ENCODE measurements at places on chromosomes 16 and 17.

GRCh38 chr16:14347706-14348105, 276.6 kb downstream of the MRTFB start:
- DNase-seq, result no peak

DNA sequence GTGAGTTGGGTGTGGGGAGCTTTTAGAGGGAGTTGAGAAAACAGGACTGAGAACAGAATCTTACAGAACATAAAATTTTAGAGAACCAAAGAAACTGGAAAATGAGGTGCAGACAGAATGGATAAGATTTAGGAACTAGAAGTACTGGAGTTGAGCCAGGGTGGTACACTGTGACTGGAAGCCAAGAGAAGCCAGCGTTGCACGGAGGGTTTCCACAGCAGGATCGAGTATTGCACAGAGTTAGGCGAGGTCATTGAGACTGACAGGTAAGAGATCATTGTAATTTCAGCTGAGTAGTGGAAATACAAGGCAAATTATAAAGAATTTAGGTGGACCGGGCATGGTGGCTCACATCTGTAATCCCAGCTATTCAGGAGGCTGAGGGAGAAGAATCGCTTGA, 6.6 kb downstream of the GSDMA start:
- no peak for DNase-seq

DNA sequence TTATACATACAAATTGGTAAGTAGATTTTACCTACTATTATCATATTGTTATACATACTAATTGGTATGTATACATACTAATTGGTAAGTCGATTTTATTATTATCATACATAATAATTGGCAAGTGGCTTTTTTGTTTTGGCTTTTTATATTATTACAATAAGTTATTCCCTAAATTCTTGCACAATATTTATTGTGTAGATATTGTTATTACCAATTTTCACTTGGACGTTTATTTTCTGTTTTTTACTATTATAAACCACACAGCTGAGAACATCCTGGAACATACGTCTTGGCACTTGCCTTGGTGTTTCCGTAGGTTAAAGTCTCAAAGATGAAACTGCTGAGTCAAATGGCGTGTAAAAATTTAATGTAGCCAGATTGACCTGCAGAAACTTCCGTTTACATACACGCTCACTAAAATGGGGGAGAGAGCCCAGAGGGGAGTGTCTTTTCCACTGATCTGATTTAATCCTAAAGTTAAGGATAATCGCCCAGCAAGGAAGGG, 18.9 kb downstream of the GNGT2 start:
- DNase-seq, result no peak

GRCh38 chr16:11257131-11257938, 1.3 kb upstream of the SOCS1 start:
- DNase-seq, result peak; percentile 52

- no peak for DNase-seq
These were observed 120.2 kb downstream of the MYO1D start for GRCh38 chr17:32756696-32757095.

- no peak for DNase-seq
These were observed 35.7 kb upstream of the DHRS7B start for GRCh38 chr17:21090902-21091618.

- no peak for DNase-seq
These were observed 18.9 kb downstream of the KATNB1 start for GRCh38 chr16:57754354-57755060.

DNA sequence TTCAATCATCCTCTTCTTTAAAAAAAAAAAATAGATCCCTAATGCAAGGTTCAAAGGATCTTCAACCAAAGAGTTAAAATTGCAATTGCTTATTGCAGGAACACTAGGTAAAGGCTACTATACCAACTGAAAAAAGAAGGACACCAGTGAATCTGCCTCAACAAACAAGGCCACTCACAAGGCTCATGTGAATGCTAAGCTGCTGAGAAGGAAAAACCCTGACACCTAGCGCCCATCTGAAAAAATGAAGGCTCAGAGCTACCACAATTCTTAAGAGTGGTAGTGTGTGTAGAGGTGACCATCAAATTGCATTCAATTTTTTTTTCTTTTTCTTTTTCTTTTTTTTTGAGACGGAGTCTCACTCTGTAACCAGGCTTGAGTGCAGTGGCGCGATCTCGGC, 201.6 kb upstream of the C17orf78 start:
- peak; percentile 5 for DNase-seq

GRCh38 chr17:81510785-81511553, 1.6 kb downstream of the ACTG1 start:
- no peak for DNase-seq

DNA sequence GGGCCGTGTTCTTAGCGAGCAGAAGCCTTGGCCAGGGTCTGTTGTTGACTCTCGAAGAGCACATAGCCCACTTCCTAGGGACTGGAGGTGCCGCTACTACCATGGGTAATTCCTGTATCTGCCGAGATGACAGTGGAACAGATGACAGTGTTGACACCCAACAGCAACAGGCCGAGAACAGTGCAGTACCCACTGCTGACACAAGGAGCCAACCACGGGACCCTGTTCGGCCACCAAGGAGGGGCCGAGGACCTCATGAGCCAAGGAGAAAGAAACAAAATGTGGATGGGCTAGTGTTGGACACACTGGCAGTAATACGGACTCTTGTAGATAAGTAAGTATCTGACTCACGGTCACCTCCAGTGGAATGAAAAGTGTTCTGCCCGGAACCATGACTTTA, 18.5 kb downstream of the RSPRY1 start:
- DNase-seq, result no peak

DNA sequence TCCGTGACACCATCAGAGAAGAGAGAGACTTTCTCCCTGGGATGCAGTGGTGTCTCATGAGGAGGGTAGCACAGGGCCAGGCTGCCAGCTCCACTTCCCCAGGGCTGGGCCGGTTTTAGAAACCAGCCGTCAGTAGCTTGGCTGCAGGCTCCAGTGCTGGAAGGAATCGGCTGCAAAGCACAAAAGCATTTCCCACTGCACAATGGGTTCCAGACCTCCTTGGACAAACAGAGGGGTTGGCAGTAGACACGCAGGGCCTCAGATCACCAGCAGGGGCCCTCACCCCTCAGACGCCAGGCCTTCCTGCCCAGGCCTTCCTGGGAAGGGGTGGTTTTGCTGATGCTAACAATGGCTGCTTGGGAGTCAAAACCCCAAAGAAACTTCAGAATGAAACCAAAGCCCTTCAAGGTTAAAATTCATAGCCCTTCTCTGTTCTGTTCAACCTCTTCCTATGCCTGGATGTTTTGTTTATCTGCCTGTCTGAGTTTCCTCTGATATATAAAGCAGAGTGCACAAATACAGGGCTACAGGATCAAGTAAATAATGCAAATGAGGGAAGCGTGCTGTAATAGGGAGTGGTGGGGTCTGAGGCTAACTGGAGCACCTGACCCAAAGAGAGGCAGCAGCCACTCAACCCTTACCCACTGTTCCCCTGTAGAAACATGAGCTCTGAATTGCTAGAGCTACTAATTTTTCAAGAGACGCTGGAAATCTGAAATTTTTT, 26.2 kb downstream of the TEKT5 start:
- no peak for DNase-seq

DNA sequence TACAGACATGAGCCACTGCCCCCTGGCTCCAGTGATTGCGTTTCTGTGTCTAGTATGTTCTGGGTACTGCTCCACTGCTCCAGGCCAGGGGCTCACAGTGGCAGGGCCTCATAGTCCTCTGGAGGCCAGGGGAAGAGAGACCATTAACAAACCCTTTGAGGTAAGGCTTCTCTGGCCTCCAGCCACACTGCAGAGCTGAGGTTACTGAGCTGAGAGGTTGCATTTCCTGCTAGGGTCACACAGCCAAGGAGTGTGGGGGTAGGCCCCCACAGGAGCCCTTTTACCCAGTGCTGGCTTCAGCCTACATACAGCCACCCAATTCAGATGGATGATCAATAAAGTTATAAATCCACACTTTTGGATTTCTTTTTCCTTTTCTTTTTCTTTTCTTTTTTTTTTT, 50.4 kb upstream of the DLX4 start:
- DNase-seq, result no peak

DNA sequence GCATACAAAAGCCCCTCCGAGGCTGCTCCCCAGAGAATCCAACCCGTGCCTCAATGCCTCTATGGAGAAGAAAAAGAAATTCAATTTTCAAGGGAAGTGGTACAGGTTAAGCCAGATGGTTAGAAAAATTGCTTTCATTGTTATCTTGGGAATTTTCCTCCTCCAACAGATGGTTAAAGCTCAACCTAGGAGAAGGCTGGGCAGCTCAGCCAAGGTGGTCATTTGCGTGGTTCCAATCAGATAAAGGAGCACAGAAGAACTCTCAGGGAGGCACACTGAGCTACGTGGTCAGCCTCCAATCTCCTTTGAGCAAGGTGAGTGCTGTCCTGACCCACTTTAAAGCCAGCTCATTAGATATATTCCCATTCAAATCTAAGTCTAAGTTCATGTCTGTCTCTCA, 106.7 kb downstream of the STX8 start:
- DNase-seq, result no peak

- DNase-seq, result no peak
These were observed 61.0 kb upstream of the LGALS9 start for GRCh38 chr17:27569884-27570577.

DNA sequence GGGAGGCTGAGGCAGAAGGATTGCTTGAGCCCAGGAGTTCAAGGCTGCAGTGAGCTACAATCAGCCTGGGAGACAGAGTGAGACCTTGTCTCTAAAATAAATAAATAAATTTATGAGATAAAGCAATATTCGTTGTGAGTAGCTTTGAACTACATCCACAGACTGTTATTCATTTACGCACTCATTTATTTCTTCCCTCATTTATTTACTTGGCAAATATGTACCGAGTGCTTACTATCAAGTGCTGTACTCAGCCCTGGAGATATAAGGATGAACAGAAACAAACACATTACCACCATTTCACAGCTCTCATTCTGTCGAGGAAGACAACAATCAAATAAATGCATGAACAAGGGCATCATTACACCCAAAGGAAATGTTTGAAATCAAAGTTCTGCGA, 24.7 kb upstream of the UMOD start:
- DNase-seq, result no peak

- DNase-seq, result peak; percentile 88
These were observed 9.3 kb downstream of the CORO6 start for GRCh38 chr17:29613352-29613837.

- peak; percentile 10 for DNase-seq
These were observed at the start of gene TEKT1 for GRCh38 chr17:6831661-6832263. TSS of gene TEKT1 (minus strand) at chr17:6831729. CDS start at chr17:6830376, 1,353 bp downstream.

- DNase-seq, result no peak
These were observed 394.7 kb upstream of the ASIC2 start for GRCh38 chr17:33687831-33688230.

DNA sequence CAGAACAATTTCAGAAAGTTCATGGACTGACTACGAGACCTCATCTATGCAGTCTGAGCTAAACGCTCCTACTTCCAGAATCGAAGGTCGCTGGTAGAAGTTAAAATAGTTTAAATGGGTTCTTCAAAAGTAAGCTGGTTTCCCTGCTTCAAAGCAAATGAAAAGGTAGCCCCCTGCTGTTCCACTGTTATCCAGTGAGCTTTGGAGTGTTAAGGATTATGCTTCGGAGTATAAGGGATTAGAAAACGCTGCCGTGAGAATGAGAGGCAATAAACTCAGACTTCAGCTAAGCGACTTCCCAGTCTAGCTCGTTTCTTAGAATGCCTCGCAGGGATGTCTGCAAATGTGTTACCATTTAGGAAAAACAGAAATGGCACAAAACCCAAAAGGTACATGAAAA, 12.4 kb downstream of the MLYCD start:
- no peak for DNase-seq

All from substantia nigra (tissue), 51 donors.